ENCODE measurements at places on chromosomes 7 and 10.

GRCh38 chr10:43943818-43944360 lies 295.2 kb upstream of the ZNF32 start:
- no peak for DNase-seq

DNA sequence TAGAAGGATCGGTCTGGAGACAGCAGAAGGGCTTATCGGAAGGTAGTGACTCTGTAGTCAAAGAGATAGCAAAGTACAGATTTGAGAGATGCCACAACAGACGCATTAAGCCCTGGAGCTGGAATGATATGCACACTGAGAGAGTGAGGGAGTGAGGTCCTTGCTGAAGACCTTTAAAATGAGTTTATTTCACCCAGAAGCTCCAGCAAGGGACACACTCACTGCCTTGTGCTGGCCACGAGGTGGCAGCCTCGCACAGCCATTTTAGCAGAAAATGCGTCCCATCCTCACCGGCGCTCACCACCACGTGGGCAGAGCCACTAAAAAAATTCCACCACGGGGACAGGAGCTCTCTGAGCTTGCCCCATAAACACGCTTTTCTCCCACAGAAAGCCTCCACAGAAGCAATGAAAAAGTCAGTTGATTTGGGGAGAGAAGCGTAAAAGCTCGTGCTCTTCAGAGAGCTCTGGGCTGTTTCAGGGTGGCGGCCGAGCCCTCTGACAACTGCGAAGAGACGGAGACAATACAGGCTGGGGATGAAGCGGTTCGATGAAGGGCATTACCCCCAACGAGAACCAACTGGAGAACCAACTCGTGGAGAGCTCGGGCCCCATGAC lies 163.0 kb upstream of the KLF14 start:
- peak; percentile 71 for DNase-seq

GRCh38 chr7:33710608-33711007 lies 194.7 kb upstream of the BMPER start:
- peak; percentile 40 for DNase-seq

- DNase-seq: no peak
Observed at GRCh38 chr7:139772873-139773272, 4.9 kb downstream of the HIPK2 start.

DNA sequence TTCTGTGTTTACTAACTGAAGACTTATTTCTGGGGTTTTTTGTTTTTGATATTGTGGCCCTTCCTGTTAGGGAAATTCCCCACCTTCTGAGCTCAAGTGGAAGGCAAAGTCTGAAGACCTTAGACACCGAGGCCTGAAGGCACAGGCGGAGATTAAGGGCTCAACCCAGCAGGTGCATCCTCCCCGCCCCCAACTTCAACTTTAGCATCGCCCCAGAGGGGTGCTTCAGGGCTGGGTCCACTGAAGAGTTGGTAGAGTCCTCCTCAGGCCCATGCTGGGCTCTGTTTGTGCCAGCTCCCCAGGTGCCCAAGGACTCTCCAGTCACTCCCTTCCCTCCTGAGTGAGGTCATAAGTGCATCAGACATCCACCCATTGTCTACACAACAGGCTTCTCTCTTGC lies 9.4 kb upstream of the PPIA start:
- no peak for DNase-seq

GRCh38 chr7:129848436-129848835 lies 104.3 kb downstream of the UBE2H start:
- no peak for DNase-seq

GRCh38 chr7:104848138-104848990 lies 165.6 kb upstream of the KMT2E start:
- peak; percentile 29 for DNase-seq

DNA sequence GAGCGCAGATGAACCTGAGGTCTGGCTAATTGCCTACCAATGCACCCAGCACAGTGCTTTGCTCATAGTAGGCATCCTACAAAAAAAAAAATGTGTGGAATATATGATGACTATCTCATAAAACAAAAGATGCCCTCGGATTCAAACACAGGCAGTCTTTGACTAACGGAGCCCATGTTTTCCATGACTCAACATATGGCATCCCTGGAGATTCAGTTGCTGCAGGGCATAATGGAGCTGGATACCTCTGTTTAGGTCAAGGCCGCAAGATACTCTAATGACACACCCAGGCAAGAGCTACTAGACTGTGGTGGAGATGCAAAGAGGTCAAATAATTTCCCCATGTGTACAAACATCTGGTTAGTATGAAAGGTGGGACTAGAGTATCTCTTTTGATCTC lies 16.3 kb downstream of the CUBN start:
- DNase-seq: no peak

DNA sequence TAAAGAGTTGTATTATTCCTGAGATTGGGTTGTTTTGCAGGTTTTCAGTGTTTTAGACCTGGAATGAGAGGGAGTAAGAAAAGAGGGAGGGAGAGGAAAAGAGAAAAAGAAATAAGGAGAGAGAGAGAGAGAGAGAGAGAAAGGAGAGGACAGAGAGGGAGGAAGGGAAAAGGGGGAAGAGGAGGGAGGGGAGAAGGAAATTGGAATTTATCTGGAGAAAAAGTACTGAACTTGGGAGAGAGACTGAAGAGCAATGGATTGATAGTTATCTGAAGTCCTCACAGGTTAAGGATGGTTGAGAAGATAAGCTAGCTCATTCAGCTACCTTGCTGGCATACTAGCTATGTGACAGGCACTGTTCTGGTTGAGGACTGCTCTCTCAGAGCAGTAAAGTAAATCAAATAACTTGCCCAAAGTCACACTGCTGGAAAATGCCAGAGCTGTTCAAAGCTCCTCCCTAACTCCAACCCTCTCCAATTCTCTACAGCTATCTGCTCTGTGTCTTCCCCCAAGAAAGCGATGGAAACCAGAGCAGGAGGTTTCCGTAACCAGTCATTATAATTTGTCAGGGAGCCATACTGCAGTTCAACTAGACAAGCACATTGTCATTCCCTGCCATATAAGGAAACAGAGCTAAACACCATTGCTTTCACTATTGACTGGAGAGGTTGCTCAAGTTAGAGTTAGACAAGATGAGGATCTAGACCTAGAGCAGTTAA lies 10.7 kb downstream of the CALD1 start:
- peak; percentile 92 for DNase-seq

GRCh38 chr10:71374481-71375233 lies 22.1 kb upstream of the CDH23 start:
- DNase-seq: no peak

DNA sequence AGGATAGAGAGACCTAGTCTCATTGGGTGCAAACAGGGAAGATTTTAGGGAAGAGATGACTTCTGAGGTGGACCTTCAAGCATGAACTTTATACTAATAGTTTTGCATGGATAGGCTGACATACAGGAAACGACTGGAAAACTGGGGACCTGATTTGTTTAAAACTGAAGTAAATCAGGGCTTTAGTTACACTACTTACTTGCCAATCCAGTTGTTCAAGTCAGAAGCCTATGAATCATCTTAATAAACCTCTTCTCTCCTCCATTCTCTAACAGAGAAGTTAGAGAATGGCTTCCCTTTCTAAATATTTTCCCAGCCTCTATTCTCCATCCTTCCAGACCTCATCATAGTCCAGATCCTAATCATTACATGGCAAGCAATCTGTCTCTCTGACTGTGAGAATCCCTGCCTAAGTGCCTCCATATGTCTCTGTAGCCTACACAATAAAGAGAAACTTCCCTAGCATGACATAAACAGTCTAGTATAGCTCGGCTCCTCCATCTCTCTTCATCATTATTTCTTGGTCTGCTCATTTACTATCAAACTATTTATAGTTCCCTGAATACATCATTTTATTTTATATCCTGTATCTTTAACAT lies 55.8 kb downstream of the PRKG1 start:
- DNase-seq: no peak

- DNase-seq: no peak
Observed at GRCh38 chr10:50561816-50562215, 61.9 kb downstream of the SGMS1 start.

DNA sequence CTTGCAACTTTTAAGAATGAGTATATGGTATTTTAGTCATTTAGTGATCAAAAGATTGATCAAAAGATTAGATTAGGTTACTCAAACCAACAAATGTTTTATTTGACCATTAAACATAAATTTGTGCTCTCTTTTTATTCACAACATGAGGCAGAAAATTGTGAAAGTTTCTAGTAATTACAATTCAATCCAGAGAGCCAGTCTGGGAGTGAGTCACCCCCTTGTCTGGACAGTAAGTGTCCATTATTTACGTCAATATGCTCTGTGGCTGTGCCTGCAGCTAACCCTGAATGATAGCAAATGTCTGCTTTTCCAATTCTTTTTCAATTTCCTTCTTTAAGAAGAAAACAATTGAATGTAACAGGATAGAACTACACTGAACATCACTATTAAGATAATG lies 27.9 kb downstream of the GNG11 start:
- peak; percentile 81 for DNase-seq

DNA sequence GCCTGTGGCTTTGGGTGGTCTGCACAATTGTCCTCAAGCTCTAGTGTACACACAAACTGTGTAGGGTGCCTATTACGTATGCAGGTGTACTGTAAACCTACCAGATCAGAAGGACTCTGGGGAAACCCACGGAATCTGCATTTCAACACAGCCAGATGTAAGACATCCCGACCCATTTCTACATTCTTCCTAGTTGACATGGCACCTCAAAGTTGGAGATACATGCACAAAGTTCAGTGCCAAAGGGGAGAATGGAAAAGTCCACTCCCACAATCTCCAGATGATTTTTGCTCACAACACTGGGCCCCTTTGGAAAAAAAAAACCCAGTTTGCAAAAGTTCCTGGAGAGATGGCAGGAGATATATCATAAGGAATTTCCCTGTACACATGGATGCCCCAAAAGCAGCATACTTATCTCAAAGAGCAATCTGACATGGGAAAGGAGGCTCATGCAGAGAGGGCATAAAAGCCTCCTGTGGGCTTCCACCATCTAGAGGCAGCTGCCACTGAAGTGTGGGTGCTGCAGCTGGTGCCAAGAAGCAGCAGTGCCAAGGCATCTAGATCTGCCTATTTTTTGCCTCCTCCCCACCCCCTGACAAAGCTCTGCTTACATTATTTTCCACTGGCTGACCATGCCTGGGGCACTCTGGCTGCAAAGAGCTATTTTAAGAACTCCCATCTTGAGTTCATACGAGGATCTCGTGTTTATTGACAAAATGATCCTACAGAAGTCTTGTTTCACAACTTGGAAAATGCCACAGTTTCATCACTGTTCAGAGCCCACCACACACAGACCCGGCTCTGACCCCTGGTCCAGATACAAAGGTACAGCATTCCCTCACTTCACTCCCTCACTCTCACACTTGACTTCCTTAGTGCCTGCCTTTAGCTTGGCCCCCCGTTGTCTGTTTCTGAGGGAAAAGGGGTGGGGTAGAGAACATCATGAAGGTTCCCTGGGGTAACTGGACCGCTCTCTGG lies 12.9 kb downstream of the TECTB start:
- peak; percentile 24 for DNase-seq

- no peak for DNase-seq
Observed at GRCh38 chr7:73669288-73669701, 1.7 kb downstream of the VPS37D start.

DNA sequence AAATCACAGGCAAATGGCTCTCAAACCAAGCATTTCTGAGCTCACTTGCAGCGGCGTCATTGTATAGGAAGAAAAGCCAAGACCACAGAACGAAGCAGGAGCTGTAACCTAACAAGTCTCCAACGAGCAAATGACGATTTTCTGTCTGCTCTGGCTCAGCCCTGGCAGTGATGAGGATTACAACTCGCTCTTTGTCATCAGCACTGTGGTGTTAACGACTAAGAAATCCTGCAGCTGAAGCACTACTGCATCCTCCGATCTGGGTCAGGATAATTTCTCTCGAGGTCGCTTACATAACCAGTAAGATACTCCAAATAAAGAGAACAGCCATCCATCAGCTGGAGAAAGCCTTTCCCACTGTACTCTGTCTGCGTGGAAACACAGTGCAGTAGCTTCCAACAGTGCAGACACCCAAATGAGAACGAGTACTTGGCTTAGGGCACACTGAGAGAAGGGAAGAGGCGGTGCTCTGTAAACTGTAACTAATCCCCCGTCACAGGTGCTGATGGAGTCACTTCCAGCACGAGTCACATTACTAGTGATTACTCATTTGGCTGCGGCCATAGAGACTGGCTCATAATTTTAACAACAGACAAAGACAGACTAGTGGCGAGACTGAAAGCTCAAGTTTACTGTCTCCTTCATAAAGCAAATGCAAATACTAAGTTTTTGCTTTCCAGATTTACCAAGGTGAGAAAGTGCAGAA lies 135.8 kb downstream of the NRBF2 start:
- peak; percentile 92 for DNase-seq

DNA sequence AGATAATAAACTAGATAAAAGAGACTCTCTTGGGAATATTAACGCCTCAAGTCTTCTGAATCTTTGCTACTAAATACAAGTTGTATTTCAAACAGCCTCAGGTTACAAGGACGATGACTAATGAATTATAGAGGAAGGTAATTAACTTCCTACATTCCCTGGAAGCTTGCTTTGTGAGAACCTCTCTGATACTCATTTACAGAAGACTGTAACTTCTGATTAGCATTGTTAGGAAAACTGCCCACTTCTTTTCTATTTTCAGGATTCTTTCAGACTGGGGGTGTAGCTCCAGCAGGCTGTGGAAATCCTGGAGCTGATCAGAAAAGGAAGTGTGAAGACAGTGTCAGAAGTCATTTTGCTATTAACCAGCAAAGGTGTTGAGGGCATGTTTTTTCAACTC lies 316.7 kb upstream of the NPSR1 start:
- peak; percentile 29 for DNase-seq

DNA sequence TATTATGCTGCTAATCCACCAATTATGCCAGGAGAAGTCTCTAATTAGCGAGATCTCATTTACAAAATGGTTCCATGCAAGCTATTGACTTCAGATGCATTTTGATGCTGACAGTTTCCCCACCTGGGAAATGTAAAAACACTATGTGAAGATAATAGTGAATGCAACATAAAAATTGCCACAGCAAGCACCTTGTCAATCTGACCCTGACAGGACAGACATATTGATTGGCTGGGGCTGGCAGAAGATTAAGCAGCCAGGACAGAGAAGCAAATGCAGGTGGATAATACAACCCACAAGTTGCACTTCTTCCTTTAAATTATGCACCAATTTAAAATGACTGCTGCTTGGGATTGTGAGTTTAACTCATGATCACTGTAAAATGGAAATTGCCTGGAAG lies 642.8 kb upstream of the POT1 start:
- no peak for DNase-seq

GRCh38 chr7:43516581-43517342 lies 66.1 kb upstream of the STK17A start:
- DNase-seq: peak; percentile 49

- DNase-seq: peak; percentile 98
Observed at GRCh38 chr7:17532861-17533404, 234.5 kb downstream of the AHR start.

GRCh38 chr7:157193274-157193673 lies 54.5 kb downstream of the UBE3C start:
- DNase-seq: no peak

GRCh38 chr10:119715628-119716505 lies 10.0 kb upstream of the INPP5F start:
- peak; percentile 10 for DNase-seq
